H4 (cell line): ENCODE measurements at places on chromosomes 1 and 21.

DNA sequence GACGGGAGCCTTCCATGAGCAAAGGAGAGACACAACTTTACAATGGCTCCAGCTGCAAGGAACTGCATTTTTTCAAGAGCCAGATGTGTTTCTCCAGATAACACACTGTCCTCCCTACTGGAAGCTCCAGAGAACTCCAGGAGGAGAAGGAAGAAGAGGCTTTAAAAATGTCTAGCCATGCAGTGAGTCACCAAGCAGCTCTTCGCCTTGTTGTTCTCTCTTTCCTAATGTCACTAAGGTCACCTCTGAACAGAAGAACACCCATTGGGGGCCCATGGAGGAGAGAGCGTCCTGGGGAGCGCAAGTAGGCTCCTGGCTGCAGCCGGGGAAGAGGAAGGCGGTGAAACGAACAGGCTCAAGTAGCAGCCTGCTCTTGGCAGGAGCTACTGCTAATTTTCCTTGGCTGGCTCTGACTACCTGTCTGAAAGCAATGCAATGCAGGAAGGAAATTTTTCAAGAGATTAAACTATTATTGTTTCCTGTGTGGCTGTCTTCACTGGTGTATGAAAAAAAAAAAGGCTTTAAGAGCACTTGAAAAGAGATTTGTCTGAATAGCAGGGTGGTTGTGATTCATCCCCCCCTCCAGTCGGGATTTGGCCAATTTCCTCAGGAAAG is 321.9 kb downstream of the SETD4 start:
- no peak for DNase-seq

- no peak for DNase-seq
Measured at GRCh38 chr1:89641781-89642180, 8.9 kb downstream of the LRRC8C start.

GRCh38 chr1:234862944-234863515 is 253.1 kb upstream of the IRF2BP2 start:
- no peak for DNase-seq

DNA sequence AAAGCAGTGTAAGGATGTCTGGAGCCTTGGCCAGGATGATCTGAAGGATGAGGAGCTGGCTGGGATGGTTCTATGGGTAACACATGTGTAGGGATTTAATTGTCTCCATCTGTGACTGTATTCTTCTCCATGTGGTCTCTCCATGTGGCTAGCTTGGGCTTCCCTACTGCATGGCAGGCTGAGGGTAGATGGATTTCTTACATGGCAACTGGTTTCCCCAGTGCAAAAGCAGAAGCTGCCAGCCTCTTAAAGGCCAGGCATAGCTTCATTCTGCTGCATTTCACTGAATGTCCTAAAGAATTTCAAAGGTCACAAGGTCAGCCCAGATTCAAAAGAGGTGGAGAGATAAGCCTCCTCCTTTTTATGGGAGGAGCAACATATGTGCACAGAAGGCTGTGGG is 61.7 kb downstream of the XCL2 start:
- DNase-seq, result no peak

DNA sequence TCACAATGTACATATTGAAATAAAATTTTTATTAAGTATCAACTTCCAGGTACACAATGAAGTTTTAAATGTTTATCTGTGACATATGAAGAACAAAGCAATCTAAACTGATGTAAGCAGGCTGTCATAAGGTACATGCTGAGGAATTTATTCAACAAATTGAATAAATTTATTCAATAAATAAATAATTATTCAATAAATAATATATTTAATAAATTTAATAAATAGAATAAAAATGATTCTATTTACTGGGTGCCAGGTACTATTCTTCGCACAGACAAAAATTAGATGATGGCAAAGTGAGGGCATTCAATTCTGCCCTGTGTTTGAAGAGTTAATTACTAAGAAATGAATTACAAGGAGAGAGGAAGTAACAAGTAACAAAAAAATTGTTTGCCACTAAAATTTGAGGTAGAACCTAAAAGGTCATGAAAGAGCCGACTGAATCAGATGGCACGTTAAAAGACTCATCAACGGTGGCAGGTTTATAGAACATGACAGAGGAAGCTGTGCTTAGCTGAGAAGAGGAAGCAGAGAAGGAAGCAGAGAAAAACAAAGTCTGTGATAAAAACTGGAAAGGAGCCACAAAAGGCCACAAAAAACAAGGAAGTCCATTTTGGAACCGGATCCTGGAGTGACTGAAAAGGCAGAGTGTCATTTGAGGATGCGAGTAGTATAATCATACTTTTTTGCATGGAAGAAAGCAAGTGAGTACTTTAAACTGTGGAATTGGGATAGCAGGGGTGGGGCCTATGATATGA is 2.2 kb upstream of the USP24 start:
- peak; percentile 47 for DNase-seq

DNA sequence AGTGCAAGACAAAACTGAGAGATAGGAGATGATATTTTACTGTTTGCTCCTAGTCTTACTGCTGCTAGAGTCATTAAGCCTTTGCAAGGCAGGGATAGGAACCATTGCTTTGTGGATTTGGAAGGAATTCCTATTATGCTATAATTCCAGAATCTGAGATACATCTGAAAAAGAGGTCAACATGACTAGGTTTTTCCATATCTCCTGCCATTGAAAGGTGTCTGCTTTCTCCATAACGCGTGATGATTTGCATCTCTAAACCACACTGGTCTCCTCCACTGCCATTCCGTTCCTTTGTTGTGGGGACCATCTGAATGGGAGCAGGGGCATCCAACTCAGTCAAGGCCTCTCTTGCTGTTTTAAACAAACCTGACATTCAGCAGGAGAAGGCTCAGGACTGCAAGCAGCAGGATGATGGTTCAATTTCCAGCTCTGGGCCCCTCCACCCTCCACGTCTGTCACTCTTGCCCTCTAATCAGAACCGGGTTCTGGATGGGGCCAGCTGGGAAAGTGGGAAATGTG is 45.2 kb downstream of the PLPP3 start:
- no peak for DNase-seq

DNA sequence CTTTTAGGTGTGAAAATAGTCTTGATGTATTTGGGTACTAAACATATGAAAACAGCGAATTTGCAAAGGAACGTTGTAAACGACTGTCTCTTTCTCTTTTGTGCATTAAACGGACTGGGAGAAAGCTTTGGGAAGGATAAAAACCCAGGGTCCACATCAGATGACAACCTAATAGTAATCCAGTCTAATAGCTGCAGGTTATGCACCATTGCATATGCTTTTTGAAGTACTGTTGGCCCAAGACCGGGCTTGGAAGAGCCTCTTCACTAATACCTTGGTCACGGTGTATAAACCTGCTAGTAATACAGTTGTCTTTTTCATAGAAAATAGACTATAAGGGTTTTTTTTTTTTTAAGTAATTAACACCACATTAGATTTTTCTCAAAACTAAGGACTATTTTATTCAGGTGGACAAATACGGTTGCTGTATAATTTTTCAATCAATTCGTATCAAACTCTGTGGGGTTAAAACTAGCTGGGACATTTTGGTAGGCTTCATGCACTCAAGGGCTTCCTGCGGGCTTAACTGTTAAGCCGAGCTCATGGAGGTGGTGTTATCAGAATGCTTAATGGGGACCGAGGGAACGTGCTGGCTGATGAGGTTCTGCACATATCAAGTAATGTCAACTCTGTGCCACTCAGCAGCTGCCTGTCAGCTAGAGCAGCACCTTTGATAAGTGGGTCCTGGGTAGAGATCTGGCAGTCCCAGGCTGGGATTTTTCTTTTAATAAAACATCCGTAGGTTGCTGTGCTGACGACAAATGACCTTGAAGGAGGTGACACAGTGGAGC is 2.1 kb downstream of the RYR2 start:
- no peak for DNase-seq

DNA sequence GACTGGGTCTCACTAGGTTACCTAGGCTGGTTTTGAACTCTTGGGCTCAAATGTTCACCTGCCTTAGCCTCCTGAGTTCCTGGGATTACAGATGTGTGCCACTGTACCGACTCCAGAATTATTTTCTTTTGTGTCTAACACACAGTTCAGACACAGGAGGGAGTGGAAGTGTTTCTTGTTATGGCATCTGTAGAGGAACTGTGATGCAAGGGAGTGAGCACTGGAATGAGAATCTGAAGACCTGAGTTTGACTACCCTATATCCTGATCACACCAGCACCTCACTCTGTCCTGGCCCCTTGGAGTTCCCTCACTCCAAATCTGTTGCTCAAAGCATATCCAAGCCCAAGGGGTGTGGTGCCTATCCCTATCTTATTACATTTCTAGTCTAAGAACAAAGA is 15.2 kb downstream of the OPTC start:
- DNase-seq, result no peak

GRCh38 chr1:114342376-114342775 is 168.6 kb downstream of the TRIM33 start:
- no peak for DNase-seq

- no peak for DNase-seq
Measured at GRCh38 chr1:232389744-232390143, 240.2 kb downstream of the SIPA1L2 start.
